Forelimb muscle (tissue), 1 donor: ENCODE measurements at places on chromosomes 6 and 20.

DNA sequence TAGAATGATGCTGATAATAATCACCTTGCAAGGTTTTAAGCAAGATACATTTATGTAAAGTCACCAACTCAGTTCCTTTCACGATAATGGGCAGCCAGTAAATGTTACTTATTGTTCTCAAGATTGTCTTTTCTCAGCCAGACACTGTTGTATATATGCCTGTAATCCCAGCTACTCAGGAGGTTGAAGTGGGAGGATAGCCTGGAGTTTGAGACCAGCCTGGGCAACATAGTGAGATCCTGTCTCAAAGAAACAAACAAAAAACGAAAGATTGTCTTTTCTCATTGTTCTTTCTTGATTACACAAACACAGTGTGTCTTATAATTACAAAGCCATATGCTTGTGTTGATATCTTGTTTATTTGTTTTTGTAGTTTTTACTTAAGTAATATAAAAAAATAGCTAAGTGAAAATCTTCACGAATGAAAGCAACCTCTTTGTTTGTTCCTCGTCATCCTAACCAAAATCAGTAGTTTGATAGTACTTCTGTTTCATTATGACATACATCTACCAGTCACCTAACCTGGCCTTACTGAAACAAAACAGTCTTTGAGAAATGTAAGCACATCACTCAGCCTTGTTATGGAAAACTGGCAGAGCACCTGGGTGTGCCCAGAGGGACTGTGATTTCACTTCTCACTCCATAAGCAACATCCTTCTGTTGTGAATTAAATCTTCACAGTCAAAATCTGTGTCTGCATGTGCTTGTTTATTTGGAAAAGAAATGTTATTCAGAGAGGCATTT is 436.2 kb upstream of the SOX4 start:
- peak; percentile 48 for DNase-seq

- DNase-seq = no peak
Measured at GRCh38 chr20:62587757-62588402, 54.4 kb upstream of the SLCO4A1 start.

GRCh38 chr6:8059129-8059528 is 5.1 kb downstream of the BLOC1S5 start:
- DNase-seq = no peak

DNA sequence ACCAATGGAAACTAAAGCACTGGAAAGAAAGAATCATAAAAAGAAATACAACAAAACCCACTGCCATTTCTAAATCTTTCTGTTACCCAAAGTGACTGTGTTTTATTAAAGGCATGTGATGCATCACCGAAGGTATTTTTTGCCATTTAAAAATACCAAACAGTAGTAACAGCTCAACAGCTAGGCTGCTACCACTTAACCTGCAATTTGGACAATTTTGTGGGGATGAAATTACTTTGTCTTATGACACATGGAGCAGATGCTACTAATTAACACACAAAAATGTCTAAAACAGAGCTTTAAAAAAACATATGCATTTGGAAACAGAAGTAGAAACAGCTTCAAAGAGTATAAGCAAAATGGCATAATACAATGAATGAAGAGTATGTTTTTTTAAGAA is 97.4 kb downstream of the ATXN1 start:
- DNase-seq = no peak

- no peak for DNase-seq
Measured at GRCh38 chr6:102195311-102195710, 801.8 kb downstream of the GRIK2 start.

DNA sequence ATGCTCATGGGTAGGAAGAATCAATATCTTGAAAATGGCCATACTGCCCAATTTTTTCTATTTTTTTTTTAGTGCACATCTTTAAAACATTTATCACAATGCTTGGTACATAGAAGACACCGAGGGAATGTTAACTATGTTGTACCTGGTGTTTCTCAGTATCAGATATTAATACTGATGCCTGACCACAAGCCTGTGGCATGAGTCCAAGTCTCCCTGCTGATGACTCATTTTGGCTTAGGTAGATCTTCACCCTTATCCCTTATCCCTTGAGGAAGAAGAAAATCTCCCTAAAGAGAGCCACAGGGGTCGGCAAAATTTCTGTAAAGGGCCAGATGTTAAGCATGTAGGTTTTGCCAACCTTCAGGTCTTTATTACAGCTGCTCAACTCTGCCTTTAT is 14.5 kb downstream of the CD109 start:
- no peak for DNase-seq

GRCh38 chr6:75098709-75099108 is 107.1 kb downstream of the COL12A1 start:
- DNase-seq = peak; percentile 82
